ENCODE measurements at places on chromosomes 6 and 20.

GRCh38 chr6:46323966-46324622, 153.3 kb upstream of the ENPP5 start:
- no peak for DNase-seq

DNA sequence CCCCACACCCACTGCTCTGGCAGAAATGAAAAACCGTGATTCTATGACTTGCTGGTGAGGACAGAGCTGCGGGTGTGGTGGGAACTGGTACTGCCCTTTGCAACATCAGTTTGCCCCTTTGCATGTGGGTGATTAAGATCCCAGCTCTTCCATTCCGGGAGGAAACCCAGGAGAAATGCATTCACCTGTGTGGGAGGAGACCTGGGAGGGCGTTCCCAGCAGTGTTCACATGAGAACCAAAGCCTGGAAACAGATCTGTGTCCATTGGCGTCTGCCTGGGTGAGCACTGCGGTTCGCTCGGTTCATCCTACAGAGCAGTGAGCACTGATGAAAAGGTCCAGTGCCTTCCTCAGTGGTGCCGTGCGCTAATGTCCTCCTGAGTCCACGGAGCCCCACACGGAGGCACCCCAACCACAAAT, 89.7 kb downstream of the SMOC2 start:
- DNase-seq: no peak

DNA sequence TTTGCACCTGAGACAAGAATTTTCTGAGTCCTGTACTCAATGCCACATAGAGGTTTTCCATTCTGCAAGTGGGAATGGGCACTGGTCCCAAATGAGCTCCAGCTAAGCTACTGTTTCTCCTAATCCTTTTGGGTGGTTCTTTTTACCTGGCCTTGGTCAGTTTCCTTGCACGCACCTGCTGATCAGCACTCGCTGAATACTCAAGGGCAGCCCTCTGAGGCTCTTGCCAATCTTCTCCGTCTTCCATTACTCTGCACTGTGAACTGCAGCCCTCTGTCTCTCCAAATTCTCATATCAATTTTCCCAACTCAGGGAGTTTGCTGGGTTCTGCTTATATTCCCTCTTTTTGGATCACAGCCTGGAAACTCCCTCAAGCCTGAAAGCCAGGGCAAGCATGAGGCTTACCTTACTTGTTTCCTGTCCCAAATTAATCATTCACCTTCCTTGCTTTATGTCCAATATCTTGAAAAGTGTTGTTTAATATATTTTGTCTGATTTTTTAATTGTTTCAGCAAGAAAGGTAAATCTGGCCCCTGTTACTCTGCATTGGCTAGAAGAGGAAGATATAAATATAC, 138.0 kb upstream of the TBX18 start:
- no peak for DNase-seq

DNA sequence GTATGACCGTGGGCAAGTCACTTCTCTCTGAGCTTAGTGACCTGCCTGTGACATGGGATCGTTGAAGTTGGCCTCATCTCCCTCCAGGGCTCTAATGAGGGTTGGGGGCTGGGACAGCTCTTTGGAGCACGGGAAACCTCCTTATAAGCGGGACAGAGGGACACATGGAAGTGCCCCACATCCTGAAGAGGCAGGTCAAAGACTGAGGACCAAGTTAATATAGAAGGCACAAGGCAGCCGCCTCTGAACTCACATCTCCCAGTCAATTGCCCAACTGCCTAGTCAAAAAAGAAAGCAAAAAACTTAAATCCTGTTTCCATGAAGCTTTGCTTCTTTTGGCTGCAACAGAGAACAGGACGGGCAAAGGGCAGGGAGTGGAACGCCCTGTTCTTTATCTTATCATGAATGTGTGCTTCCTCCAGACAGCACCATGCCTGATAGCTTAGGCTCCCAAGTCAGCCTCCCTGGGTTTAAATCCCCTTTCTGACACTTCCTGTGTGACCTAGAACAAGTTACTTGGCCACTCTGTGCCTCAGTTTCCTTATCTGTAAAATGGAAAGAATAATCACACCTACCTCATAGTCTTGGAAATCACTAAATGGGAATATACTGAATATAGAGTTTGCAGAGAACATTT, 27.1 kb downstream of the LBP start:
- DNase-seq: no peak

DNA sequence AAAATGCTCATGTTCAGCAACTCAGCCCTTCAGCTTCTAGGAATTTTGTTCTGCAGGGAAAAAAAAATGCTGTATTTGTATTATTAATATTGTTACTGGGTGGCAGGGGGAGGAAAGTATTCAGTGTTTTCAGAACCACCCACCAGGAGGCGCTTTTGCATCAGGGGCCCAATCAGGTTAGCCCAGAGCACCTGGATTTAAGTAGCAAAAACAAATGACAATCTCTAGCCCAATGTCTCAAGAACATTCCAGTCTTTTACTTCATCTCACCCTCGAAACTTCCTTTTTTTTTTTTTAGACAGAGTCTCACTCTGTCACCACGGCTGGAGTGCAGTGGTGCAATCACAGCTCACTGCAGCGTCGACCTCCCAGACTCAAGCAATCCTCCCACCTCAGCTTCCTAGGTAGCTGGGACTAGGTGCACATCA, 635 bp upstream of the C20orf203 start:
- DNase-seq: no peak

GRCh38 chr6:97040355-97040860, 115.9 kb downstream of the KLHL32 start:
- DNase-seq: no peak

DNA sequence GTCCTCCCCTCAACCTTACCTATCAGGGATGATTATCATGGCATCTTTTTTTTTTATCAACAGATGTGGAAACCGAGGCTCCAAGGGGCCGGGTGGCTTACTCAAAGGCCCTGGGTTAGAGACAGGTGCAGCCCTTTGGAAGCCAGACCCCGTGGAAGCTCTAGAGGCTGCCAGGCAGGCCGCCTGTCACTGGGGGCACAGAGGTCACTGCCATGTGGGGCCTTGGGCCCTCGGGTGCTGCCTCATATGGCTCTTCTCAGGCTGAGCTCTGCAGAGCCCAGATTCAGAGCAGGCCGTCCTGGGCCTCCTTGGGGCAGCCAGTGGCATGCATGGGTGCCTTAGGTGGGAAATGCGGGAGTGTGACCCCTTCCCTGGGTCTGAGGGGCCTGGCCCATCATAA, 136.3 kb downstream of the PHACTR3 start:
- DNase-seq: no peak

DNA sequence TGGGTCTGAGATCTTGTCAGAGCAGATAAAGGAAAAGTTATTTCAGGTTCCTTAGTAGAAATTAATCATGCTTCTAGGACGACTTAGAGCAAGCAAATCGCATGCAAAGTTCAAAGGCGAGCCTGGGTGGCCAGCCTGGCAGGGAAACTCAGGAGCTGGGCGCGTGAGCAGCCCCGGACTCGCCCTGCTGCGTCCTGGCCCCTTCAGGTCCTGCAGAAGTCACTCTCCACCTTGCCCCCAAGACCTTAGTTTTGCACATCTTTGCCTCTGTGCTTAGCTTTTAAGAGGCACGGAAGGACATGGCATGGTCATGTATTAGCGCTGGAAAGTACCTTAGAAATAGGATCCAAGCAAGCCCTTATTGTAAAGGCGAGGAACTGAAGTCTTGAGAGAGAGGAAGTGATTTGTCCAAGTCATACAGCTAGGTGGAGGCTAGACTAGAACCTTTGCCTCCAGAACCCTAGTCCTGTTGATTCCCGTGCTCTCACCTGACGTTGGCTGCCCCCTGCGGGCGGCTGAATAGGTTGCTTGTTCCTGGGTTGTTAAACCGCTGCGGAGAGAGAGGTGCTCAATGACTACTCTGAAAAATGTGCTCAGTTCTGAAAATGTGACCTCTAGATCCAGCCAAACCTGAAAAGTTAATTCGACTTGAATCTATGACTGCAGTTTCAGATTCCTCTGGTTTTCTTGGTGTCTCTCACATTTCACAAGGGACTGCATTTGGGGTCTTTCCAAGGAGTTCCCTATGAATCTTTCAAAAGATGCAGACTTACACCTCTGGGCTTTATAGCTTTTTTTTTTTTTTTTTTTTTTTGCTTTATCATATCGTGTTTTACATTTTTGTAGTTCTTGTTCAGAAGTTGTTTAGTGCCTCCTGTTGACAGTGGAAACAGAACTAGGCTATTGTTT, 2.7 kb downstream of the MYB start:
- no peak for DNase-seq

GRCh38 chr6:85321906-85322305, 128.0 kb upstream of the NT5E start:
- no peak for DNase-seq

- no peak for DNase-seq
Observed at GRCh38 chr6:4125933-4126864, 9.2 kb downstream of the ECI2 start.

DNA sequence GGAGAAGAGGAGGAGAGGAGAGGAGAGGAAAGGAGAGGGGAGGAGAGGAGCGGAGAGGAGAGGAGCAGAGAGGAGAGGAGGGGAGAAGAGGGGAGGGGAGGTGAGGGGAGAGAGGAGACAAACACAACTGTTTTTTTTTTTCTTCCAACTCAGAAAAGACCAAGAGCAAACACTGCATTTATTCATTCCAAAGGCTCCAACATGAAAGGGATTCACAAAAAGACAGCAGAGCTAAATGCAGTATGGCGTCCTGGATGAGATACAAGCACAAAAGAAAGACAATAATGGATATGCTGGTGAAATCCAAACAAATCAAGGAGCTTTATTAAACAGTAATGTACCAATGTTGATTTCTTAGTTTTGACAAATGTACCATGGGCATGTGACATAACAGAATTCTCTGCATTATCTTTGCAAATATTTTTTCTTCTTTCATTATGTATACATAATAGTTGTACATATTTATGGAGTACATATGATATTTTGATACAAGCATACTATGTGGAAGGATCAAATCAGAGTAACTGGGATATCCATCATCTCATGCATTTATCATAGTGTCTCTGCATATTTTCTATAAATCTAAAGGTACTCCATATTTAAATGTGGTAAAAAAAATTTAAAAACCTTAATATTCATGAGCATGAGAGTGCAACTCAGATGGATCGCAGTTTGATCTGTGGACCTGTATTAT, 204.6 kb downstream of the CBLN4 start:
- DNase-seq: no peak

DNA sequence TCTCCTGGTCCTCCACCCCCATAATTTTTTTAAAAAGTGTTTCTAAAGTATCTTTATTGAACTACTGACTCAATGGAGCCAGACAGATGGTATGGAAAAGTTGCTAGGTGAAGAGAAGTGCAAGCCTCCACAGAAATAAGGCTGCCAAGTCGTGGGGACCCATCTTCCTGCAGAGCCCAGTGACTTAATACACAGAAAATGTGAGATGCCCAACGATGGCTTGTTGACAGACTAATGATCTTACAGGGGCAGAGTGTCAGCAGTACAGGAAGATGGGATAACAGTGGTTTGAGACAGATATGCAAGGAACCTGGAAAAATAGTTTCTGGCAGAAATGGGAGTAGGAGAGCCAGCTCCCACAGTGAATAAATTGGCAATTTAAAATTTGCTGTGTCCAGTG, 43.3 kb downstream of the FYN start:
- no peak for DNase-seq

DNA sequence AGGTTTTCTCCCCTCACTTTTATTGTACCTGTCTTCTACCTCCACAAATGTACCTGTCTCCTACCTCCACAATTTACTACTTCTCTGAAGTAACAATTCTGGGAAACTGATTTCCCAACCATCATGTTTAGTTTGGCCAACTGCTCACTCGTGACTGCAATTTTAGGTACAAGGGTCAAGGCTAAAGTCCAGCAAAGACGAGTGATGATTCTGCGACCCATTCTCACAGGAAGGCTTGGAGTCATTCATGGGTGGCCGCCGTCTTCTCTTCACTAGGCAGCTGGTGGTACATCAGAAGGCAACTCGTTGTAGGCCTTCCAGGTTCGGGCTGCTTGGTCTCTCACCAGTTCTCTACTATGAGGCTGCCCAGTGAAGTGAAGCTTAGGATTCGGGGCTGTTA, 483.8 kb upstream of the JARID2 start:
- DNase-seq: no peak

DNA sequence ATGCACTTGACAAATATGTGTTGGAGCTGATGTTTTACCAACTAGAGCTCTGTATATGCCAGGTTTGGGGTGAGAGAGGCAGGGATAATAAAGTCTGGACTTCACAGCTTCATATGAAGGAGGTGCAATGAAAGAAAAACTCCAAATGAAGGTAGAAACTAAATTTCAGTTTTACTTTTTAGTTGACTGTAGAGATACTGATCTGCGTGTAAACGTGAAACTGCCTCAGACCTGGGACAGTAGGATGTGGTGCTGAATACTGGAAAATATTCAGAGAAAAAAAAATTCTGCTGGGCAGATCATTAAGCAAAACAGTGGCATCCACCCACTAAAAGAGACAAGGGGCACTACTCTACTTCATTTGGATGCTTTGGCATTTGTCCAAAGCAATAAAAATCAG, 94.5 kb downstream of the BACH2 start:
- no peak for DNase-seq

DNA sequence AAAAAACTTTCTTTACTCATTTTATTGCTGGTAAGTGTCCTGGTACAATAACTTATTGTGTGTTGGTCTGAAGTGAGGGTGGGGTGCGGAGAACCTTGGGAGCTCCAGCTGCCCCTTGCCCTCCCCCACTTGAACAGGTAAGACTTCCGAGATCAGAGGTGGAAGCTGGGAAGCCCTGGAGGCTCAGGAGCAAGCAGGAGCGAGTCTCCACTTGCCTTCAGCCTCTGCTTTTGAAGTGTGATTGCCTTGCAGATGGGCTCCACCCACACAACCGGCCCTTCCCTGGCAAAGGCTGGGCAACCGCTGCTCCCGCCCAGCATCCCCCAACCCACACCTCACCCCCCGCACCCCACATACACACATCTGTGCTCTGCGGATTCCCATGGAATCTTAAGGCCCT, 179.6 kb downstream of the TFAP2C start:
- no peak for DNase-seq

- no peak for DNase-seq
Observed at GRCh38 chr6:54195637-54196036, 84.4 kb downstream of the MLIP start.

DNA sequence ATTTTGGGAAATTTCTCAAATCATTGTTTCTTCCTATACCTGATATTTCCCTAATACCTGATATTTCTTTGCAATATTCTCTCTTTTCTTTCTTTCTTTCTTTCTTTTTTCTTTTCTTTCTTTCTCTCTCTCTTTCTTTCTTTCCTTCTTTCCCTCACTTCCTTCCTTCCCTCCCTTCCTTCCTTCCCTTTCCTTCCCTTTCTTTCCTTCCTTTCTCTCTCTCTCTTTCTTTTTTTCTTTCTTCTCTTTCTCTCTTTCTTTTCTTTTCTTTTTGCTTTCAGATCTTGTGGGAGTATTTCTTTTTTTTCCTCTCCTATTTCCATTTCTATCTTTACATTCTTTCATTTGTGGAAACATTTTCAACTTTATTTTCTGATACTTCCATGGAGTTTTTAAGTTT, 76.1 kb upstream of the ANKEF1 start:
- no peak for DNase-seq
